ENCODE measurements at places on chromosomes 3 and 15.

DNA sequence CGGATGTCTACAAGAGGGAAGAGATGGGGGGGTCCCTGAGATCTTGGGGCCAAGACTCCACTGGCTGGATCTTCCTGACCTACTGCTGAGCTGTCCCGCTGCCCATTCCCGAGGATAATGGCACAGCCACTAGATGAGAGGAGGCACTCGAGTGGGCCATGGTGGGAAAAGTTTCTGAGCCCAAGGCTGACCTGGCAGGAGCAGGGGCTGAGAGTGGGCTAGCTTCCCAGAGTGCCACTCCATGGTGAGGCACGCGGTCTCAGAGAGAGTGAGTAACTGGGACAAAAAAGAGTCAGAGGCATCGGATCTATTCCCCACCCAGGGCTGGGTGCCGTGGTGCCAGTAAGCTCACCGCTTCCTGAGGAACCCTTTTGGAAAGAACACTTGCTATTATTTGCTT is 10.9 kb downstream of the SLC51B start:
- no peak for DNase-seq

DNA sequence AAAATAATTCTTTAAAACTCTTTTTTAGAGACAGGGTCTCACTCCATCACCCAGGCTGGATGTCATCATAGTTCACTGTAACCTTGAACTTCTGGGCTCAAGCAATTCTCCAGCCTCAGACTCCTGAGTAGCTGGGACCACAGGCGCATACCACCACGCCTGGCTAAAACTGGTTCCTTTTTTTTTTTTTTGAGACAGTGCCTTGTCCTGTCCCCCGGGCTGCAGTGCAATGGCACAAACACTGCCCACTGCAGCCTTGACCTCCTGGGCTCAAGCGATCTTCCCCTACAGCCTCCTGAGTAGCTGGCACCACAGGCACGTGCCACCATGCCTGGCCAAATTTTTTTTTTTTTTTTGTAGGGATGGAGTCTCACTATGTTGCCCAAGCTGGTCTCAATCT is 23.7 kb upstream of the FURIN start:
- no peak for DNase-seq

GRCh38 chr15:30923429-30923828 is 19.7 kb downstream of the FAN1 start:
- no peak for DNase-seq

DNA sequence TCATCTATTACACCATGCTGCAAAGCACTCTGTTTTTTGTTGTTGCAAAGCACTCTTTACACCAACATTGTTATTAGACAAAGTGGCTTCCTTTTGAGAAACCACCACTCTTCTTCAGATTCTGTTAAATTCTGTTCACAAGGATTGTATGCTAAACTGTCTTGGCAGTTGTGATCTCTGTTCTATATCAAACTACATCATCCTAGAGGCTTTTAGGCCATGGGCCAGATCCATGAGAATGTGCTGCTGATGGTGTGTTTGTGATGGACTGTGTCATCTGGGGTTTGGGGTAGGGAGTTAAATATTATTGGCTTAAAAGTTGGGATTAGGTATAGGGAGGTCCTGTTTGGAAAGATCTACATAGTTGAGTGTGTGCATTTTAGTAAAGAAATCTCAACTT is 229.8 kb downstream of the GAP43 start:
- no peak for DNase-seq

GRCh38 chr3:172591876-172592771 is 68.9 kb upstream of the TNFSF10 start:
- DNase-seq: no peak

DNA sequence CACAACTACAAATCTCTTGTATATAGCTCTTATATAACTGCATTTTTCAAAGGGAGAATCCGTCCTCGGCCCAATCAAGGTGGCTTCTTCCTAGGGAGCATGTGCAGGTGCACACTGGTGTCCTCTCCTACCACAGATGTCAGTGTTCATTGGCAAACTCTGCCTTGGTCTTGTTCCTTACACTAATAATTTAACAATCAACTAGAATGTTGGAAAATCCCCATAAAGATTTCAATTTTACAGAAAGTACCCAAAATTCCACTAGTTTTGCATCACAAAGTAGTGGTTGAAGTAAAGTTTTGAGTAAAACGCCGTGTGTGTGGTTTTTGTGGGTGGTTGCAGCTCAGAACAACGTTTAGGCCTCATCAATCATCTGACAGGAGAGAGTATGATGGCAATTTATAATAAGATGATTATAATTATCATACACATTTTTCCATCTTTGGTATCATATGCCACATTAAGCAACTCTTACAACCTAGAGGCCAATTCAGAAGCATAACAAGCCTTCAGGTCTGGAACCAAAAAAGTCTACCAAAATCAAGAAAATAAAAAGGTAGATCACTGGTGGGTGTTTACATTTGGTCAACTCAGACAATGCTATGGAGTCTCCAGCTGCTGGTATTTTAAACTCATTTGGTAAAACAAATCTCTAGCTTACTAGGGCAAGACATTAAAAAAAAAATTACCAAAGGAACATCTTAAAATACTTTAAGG is 128.9 kb upstream of the BHLHE40 start:
- DNase-seq: no peak

- DNase-seq: no peak
Measured at GRCh38 chr3:70516076-70516475, 203.6 kb upstream of the MDFIC2 start.

DNA sequence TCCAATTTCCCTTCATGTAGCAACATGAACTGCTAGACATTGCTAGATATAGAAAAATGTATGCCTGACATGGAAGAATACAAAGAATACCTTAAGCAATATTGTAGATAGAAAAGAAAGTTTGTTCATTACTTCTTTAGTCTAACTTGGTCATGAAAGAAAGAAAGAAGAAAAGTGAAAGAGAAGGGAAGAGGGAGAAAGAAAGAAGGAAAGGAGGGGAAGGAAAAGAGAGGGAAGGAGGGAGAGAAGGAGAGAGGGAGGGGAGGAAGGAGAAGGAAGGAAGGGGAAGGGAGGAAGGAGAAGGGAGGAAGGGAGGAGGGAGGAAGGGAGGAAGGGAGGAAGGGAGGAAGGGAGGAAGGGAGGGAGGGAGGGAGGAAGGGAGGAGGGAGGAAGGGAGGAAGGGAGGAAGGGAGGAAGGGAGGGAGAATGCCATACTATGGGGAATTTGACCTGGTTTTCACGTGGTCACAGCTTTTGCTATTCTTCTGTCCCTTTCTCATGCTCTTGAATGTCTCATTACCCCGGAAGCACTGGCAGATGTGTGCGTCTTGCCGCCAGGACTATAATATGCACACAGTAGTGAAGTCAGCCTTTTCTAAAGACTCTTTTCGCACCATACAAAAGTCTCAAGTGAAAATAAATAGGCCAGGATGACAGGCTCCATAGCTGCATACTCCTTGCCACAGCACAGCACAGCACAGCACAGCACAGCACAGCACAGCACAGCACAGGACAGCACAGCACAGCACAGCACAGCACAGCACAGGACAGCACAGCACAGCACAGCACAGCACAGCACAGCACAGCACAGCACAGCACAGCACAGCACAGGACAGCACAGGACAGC is 78.2 kb downstream of the CHAC1 start:
- no peak for DNase-seq
